H7 (cell line): ENCODE measurements at places on chromosomes 6 and 20. TPM values are rescaled to one million over a fixed set of nuclear protein-coding genes. Genes with fewer than 3 reads are reported as not detected.
A peak's percentile ranks its signal among the peaks of the same experiment; 100 is the strongest.

HSPA1L gene
- 0.15 and 0.55 TPM in 2 replicates for total RNA-seq

DNA sequence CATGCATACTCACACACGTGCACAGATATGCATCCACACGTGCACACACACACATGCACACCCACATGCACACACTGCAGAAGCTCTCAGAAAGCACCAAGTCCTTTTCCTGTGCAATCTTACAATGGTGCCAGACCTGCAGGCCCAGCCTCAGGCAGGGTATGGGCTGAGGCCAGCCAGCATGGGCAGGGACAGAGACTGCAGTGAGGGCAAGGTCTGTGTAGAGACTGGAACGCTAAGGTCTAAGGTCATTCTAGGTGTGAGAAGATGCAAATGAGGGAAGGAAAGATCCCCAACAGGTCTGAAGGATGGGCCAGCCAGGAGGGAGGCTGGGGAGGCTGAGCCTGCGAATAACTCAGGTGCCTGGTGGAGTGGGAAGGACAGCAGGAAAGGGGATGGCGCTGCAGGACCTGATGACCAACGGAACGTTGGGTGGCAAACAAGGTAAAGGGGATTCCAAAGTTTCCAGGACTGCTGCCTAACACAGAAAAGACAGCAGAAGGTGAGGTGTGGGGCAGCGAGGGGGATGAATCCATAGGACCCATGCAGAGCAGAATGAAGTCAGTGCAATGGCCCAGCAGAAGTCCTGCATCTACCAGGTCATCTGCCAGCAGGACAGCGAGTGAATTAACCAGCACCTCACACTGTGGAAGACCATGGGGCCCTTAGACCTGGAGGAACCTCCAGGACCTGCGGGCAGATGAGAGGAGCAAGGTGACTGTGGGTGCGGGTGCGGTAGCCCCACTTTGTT lies 67.0 kb downstream of the ABHD12 start:
- peak; percentile 37 for DNase-seq

GRCh38 chr20:38043512-38044300 lies 10.2 kb downstream of the RPRD1B start:
- no peak for DNase-seq

TMEM217 gene
- 0.14 TPM in 1 of 2 replicates, not detected in the other for total RNA-seq

SLC35D3 gene
- total RNA-seq = 0.42 and 0.63 TPM in 2 replicates

GRCh38 chr6:136669299-136669699 lies 119.1 kb upstream of the MAP7 start:
- no peak for DNase-seq

ZCCHC3 gene
- 24.0 and 27.9 TPM in 2 replicates for total RNA-seq

UBE3D gene
- 12.0 and 12.2 TPM in 2 replicates for total RNA-seq

ACSS2 gene
- 14.6 and 21.9 TPM in 2 replicates for total RNA-seq

ESR1 gene
- total RNA-seq = under 0.01 and 0.04 TPM in 2 replicates

GRCh38 chr6:16420715-16421461 lies 182.5 kb downstream of the GMPR start:
- DNase-seq = no peak

HTR1E gene
- 0.52 TPM in 1 of 2 replicates, not detected in the other for total RNA-seq

DNA sequence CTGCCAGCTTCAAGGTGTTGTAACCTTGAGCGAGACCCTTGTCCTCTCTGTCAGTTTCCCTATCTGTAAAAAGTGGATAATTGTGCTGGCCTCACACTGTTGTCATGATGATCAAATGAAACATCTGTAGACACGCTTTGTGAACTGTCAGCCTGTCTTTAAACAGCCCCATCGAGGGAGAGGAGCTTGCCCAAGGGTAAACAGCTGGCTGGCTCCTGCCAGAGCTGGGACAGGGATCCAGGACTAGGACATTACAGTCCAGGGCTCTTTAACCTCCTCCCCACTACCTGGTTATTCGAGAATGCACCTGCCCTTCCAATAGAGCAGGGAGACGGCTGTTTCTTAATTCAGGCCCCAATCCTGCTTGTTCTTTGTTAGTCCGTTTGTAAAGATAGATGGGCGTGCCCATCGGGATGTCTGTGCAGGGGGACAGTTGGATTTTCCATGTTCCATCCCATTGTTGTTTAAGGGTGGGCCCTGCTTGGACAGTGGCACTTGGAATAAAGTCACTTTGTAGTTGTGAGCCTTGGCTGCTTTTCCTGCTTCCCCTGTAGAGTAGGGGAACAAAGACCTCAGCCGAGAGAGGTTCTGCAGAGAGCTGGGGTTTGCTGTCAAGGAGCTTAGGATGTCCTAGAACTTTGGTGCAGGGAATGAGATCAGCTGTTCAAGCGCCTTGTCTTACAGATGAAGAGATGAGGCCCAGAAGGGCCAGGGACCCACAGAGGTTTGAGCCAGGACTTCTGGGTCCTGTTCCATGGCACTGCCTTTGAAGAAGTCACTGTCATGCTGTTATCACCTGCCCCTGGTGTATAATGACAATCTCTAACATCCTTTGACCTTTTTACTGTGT lies 77.9 kb upstream of the MYL9 start:
- no peak for DNase-seq

F13A1 gene
- 1.3 TPM in 1 of 2 replicates, not detected in the other for total RNA-seq

- DNase-seq = no peak
Measured at GRCh38 chr6:1560281-1561058, 49.2 kb upstream of the FOXC1 start.

- peak; percentile 70 for DNase-seq
Measured at GRCh38 chr6:168574699-168575195, 133.8 kb downstream of the SMOC2 start.

DNA sequence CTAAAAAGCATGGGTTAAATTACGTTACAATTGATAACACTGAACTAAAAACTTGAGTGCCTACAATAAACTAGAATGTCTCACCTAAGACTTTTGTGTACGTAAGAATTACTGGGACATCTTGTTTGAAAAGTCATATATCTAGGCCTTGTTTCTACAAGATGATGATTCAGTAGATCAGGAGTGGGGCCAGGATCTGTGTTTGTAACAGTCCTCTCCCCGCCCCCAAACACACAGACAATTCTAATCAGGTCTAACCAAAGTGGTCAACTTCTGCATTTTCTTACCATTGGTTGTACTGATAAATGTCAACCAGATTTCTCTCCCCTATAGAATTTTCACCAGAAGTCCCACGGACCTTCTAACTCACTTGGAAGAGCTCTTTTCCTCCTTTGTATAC lies 56.9 kb downstream of the RAMACL start:
- no peak for DNase-seq

DNA sequence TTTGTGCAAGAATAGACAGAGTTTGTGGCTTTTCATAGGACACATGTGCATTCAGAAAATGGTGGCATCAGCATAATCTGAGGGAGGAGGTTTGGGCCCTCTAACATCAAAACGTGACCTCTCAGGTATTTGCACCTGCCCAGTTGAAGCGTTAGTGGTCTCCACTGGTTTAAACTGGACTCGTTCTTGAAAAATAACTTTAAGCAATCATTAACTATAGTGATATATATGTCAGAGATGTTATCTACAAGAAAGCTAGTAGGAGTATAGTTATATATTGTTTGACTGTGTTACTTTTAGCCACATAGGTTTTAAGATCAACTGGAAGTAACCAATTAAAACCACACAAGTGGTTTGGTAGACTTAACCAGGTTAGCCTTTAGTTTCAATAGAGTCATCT lies 607.4 kb downstream of the MAFB start:
- no peak for DNase-seq

MYB gene
- total RNA-seq = 0.94 and 1.8 TPM in 2 replicates

TGIF2 gene
- 46.9 and 53.4 TPM in 2 replicates for total RNA-seq

- DNase-seq = no peak
Measured at GRCh38 chr6:166556863-166557322, 29.6 kb downstream of the RAMACL start.

- no peak for DNase-seq
Measured at GRCh38 chr6:160685762-160686450, 16.1 kb upstream of the PLG start.

GRCh38 chr6:5518936-5519491 lies 257.7 kb downstream of the FARS2 start:
- DNase-seq = no peak

GRCh38 chr6:150865406-150866146 lies at the start of gene MTHFD1L:
Gene MTHFD1L, plus strand, starts transcription at chr6:150865702. Its CDS starts 121 bp downstream, at chr6:150865823.
- DNase-seq = peak; percentile 93

PCMTD2 gene
- total RNA-seq = 38.0 and 57.6 TPM in 2 replicates

DNA sequence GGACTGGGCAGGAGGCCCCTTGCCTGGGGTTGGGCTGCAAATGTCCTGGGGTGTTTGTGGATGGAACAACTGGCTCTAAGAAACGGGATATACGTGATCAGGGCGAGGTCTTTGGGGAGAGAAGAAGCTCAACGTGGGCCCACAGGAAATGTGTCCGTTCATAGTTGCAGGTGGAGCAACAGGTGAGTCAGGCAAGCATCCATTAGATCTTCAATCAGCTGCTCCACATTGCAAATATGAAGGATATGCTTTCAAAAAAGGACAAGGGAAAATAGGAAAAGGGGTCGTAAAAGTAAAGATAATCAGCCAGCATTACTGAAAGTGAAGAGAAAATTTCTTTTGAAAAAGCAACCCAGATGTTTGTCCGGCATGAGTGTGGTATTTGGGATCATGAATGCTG lies 251.0 kb downstream of the CDH4 start:
- no peak for DNase-seq

DNA sequence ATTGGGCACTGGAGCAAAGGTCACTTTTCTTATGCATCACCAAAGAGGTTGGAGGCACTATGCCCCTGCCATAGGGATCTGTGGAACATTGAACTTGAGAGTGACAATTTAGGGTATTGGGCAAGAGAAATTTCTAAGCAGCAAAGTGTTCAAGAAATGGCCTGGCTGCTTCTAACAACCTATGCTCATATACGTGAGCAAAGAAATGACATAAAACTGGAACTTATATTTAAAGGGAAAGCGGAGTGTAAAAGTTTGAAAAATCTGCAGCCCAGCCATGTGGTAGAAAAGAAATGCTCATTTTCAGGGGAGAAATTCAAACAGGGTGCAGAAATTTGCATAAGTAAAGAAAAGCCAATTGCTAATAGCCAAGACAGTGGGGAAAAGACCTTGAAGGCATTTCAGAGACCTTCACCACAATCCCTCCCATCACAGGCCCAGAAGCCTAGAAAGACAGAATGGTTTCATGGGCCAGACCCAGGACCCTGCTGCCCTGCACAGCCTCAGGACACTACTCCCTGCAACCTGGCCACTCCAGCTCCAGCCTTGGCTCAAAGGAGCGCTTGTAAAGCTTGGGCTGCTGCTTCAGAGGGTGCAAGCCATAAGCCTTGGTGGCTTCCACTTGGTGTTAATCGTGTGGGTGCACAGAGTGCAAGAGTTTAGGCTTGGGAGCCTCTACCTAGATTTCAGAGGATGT lies 24.4 kb downstream of the NCR2 start:
- no peak for DNase-seq

DNA sequence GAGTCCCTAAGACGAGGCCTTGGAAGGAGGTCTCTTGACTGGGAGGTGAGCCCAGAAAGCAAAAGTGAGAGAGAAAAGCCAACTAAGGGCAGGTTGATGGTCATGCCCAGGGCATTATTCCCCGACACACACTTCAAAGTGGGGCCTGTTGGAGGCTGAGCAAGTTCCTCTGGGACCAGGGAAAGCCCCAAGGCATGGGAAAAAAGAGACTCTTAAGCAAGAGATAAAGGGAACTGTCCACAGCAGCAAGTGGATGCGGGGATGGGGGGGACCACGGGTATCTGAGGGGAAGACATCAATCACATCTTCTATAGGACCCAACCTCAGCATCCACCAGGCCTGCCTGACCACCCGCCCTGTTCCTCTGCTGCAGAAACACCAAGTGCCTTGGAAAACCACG lies 119.9 kb upstream of the MAFB start:
- no peak for DNase-seq

MAN1A1 gene
- total RNA-seq = 13.2 and 14.5 TPM in 2 replicates

DNA sequence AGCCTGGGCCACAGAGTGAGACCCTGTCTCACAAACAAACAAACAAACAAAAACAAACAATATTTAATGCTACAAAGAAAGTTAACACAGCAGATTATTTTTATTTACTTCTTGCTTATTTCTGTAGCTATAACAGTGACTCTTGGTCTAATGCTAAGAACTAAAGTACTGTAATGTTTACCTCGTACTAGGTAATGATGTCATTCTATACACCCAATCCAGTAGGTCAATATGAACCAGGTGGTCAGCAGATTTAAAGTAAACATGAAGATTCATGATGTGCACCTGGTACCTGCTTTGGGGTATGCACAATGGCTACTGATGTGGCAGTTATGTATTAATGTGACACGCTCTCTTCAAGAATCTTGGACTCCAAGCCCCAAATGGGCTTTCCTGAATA lies 36.6 kb upstream of the CARMIL1 start:
- DNase-seq = no peak
